ENCODE measurements at places on chromosomes 2 and 18.

DNA sequence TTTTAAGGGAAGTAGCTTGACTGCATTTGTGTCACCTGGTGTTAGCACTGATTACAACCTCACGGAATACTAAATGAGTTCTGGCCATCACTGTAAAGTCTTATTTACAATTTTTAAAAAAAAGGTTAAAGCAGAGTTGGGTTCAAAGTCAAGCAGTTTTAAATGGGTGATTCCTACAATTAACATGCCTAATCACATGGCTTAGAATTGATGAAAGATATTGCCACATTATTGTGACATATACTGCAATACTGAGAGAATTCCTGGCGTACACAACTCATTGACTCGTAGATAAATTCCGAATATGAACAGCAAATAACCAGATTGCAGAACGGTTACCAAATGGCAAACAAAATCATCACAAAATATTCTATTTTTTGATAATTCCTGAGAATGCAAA, 34.2 kb downstream of the ROCK2 start:
- no peak for DNase-seq

- DNase-seq = no peak
Observed at GRCh38 chr2:66457545-66457944, 22.6 kb downstream of the MEIS1 start.

- DNase-seq = no peak
Observed at GRCh38 chr2:56185101-56185581, 1.4 kb downstream of the CCDC85A start.

- no peak for DNase-seq
Observed at GRCh38 chr2:150767991-150768746, 280.7 kb upstream of the RND3 start.

- no peak for DNase-seq
Observed at GRCh38 chr2:239691720-239692119, 290.9 kb upstream of the HDAC4 start.

DNA sequence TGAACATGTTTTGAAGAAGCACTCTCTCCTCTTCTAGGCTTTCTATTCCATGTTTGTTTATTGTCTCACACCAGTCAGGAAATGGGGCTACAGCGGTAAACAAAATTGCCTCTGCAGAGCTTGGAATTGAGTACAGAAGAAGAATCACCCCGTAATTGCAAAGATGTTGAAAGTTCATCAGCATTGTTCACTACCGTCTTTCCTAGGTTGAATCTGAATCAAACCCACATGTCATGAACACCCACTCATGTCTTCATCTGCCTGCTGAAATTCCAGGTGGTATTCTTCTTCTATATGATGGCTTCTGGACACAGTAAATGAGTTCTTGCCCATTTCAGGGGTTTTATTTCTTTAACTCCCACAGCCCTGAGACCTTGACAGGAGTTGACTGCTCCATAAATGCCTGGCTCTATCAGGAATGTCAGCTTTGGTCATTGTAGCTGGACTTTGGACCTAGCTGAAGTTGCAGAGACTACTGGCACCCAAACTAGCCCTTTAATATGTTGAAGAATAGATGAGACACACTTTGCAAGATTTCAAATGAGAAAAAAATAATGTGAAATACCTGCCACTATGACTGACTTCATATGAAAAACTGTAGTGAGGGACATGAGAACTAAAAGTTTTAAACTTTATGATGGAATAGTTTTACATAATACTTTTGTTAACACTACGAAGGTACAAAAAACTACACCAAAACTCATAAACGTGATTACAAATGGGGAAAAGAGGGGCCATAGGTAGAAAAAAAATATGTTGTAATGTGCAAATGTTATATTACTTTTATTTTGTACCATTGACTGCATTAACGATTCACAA, 1235.3 kb upstream of the ZEB2 start:
- DNase-seq = no peak
